Myocyte (in vitro differentiated cells): ENCODE measurements at places on chromosomes 13 and 19.

GRCh38 chr19:20357921-20358320, 190.9 kb downstream of the ZNF486 start:
- DNase-seq: no peak

- DNase-seq: no peak
These were observed 14.8 kb downstream of the RABAC1 start for GRCh38 chr19:41944336-41944735.

- peak; percentile 96 for DNase-seq
These were observed 6.0 kb upstream of the TNFAIP8L1 start for GRCh38 chr19:4633140-4633967.

- DNase-seq: no peak
These were observed 81.9 kb downstream of the SLC6A16 start for GRCh38 chr19:49243129-49243528.

DNA sequence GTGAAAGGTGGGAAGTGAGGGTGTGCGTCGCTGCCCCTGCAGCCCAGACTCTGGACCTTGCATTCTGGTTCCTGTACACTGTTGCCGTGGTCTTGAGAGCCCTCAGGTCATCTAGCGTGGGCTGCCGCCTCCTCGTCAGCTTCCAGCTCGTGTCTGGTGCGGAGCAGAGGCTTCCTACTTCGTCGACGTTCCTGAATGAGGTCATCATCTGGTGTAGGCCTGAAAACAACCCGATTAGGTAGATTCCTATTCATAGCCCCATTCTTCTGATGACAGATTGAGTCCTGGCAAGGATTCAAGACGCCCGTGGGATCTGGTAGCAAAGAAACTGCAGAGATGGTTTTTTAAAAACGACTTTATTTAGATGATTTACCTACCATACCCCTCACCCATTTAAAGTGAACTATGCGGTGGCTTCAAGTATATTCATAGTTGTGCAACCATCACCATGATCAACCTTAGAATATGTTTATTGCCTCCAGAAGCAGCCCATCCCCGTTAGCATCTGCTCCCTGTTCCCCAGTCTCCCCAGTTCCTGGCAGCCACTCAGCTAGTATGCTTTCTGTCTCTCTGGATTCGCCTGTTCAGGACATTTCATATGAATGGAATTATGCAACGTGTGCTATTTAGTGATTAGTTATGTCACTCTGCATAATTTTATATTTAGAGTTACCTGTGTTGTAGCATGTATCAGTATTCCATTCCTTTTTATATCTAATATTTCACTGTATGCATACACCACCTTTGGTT, 13.8 kb downstream of the NAXD start:
- no peak for DNase-seq

GRCh38 chr13:114122591-114123211, 9.7 kb downstream of the RASA3 start:
- no peak for DNase-seq

GRCh38 chr19:18416778-18417249, 2.4 kb upstream of the SSBP4 start:
- peak; percentile 71 for DNase-seq

- no peak for DNase-seq
These were observed 55.0 kb downstream of the LRCH1 start for GRCh38 chr13:46607768-46608564.

DNA sequence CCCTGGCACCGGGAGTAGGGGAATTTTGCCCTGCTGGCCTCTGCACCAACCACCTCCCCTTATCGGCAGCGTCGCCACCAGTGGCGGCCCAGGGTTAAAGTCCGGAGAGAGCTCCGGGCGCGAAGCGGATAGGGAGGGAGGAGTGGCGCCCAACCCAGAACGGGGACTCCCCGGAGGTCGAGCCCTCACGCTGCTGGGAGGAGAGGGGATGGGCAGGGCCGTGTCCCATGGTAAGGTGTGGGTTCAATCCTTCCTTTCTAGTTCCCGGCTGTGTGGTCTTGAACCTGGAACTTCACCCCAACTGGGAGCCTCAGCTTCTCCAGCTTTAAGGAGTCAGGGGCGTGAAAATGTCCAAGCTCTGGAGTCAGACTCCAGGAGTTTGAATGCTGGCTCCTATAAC, 23.3 kb upstream of the BCL3 start:
- DNase-seq: no peak

DNA sequence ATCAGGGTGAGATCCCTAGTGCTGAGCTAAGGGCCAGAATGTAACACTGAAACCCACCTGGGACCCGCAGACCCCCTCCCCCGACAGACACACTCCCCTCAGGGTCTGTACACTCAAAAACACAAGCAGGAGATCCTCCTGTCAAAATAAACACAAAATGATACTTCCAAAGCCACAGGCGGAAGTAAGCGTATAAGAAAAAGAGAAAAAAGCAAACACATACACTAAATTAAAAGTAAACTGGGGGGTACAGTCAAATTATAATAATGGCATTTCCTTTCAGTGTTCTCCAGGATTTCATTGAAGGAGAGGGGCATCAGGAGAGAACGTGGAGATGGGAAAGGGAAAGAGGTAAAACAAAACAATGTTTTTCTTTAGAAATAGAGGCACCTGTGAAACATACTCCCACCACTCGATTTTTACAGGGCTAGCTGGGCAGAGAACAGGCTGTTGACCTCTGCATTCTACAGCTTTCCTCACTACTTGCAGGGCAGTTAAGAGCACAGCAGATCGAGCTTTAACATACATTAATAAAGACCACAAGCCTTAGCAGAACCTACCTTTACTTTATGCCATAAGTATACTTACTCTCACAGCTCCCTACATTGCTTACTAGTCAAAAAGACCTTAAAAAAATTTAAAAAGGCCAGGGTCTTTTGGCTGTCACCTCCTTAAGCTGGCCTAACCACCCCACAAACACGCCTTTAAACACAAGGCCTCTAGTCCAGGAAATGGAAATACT, 5.3 kb downstream of the ZIC5 start:
- DNase-seq: no peak

GRCh38 chr13:41762796-41763195, 198.1 kb downstream of the VWA8 start:
- DNase-seq: no peak

DNA sequence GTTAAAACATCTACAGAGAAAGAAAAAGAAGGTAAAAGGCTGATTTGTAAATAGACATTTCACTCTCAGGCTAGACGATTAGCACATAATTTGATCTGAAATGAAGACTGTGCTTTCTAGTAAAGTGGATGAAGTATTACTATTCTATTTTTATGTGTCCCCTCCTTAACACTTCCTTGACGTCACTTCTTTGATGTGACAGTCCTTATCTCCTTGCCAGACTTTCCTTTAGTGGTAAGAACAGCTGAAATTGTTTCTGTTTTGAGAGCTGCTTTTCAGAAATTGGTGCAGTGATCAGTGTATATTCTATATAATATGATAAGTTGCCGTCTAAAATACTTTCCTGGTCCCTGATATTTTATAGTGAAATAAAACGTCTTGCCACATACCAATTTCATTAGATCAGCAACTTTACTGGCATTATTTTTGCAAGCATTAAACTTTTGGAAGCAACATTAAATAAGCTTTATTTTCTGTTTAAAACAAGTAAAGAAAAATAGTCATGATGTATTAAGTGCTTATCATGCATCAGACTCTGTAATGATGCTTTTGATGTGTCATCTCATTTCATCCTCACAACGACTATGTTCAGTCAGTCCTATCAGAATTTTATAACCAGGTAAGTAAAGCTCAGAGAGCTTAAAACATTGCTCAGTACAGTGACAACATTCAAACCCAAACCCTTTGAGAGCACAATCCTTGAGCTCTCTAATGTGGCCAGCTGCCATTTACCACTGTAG, 210.3 kb upstream of the PCDH9 start:
- no peak for DNase-seq

DNA sequence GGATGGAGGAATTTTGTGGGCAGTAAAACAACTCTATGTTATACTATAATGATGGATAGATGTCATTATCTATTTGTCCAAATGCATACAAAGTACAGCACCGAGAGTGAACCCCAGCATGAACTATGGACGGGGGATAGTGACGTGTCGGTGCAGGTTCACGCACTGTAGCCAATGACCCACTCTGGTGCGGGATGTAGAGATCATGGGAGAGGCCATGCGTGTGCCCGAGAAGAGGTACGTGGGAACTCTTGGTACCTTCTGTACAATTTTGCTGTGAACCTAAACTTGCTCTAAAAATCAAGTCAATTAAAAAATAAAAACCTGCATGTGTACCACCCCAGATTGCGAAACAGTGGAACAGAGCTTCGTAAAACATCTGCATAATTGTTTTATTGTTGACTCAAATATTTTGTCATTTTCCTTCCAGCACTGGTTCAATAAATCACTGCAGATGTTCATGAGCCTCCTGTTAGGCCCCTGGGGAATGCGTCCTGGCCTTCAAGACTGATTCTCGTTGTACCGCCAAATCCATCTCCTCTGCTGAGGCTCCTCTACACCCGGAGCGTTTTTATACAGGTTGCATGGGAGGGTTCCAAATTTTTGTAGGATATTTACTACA, 30.9 kb downstream of the COL4A1 start:
- DNase-seq: no peak

- DNase-seq: no peak
These were observed 111.1 kb upstream of the RNF113B start for GRCh38 chr13:98288211-98288610.

GRCh38 chr19:2375353-2376121, 15.5 kb downstream of the TMPRSS9 start:
- no peak for DNase-seq
